ENCODE measurements at places on chromosomes 4 and X.
A peak's percentile ranks its signal among the peaks of the same experiment; 100 is the strongest.

DNA sequence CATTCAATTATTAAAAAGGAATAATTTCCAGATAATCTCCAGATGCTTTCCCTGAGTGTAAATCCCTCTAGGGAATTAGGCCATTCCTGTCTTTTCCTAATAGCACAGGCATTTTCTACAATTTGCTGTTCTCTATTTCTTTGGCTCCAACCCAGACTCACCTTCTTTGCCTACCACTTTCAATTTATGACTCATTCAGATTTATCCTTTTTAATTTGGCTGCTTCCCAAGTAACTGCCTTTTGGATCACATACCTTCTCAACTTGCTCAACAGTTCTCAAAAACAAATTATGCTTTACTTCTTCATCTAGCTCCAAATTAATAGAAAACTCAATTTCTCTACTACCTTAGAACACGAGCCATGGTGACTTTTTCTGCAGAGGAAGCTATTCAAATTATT lies 1166.3 kb upstream of the PCDH7 start:
- no peak for DNase-seq

DNA sequence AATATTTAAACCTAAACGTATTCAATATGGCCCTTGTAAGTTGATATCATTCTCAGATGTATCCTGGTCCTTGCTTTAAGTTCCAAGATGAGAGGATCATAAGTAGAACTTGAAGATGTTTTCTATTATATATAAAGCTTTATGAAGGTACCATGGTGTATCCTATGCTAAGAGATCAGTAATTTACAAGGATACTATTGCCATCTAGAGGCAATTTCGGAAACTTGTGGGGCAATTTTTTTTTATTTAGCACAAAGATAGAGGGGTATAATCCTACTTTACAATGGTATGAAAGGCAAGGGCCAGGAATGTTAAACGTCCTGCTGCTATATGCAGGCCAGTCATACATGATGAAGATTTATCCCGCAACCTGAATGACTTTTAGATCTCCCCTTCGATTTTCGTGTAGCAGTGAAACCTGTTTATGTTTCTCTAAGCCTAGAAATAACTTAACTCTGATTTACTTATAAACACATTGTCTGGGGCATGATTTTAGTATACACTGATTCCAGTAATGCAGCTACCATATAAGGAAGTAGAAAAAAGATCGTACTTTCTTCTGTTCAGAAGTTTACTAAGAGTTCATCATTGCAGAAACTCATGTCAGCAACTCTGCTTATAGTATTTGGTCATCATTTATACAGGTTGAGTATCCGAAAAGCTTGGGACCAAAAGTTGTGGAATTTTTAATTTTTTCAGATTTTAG lies 2.6 kb downstream of the SLC25A31 start:
- DNase-seq = peak; percentile 20

GRCh38 chrX:74216421-74216820 lies 87.6 kb upstream of the ZCCHC13 start:
- no peak for DNase-seq

DNA sequence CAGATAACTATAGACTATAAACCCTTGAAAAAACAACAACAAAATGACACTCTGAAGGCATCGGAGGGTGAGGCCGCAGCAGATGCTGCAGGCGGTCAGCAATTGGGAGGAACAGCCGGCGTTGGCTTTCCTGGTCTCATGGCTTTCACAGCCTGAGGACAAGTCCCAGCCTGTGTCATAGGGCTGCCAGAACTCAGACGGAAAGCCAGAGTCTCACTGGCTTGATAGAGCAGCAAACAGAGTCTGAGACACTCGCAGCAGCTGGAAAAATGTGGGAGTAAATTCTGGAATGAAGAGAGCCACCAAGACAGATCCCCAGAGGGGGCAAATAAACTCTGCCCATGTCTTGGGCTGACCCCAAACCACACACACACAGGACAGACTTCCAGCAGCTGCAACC lies 86.3 kb downstream of the PPP2R2C start:
- DNase-seq = no peak

- no peak for DNase-seq
Measured at GRCh38 chrX:116607776-116608175, 145.0 kb upstream of the CT83 start.

- DNase-seq = no peak
Measured at GRCh38 chr4:153814789-153815188, 25.9 kb upstream of the SFRP2 start.

- DNase-seq = no peak
Measured at GRCh38 chr4:41757521-41758156, 9.1 kb upstream of the PHOX2B start.

- DNase-seq = peak; percentile 42
Measured at GRCh38 chr4:88600176-88600838, 8.0 kb downstream of the HERC3 start.

GRCh38 chrX:69148946-69149345 lies 16.3 kb downstream of the PJA1 start:
- no peak for DNase-seq

All from HS-27A (cell line).